Stomach (tissue), 19 donors: ENCODE measurements at places on chromosomes 3 and 15. TPM values are rescaled to one million over a fixed set of nuclear protein-coding genes. Genes with fewer than 3 reads are reported as not detected.

GRCh38 chr3:108342837-108343486, 46.6 kb downstream of the HHLA2 start:
- no peaks in the 10 kb centered on the region for H3K4me1 ChIP-seq
- H3K27me3 ChIP-seq, result no peaks in the 10 kb centered on the region
- no peak overlapping the region for H3K4me3 ChIP-seq
- H3K27ac ChIP-seq, result no peak overlapping the region

- H3K4me3 ChIP-seq, result no peak overlapping the region
- no peaks in the 10 kb centered on the region for H3K27me3 ChIP-seq
- no peak for DNase-seq
- no peaks in the 10 kb centered on the region for H3K4me1 ChIP-seq
- H3K36me3 ChIP-seq, result peaks cover 20% of the 10 kb centered on the region
- H3K27ac ChIP-seq, result no peak overlapping the region
Observed at GRCh38 chr3:187079090-187080022, 59.9 kb downstream of the RPL39L start.

DNA sequence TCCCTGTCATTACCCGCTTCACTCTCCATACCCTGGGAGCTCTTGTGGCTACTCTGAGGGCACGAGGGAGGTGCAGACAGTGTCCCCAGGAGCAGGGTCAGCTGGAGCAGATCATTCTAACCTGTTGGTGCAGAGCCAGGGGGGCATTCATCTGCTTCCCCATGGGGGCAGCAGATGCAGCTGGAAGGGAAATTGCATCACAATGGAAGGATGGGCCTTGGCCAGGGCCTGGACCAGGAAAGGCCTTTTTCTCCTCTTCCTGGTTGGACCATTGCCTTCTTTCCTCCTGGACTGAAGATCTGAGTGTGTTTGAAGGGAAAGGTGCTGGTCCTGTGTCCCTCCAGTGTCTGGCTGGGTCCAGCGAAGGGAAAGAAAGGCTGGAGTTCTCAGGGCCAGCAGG, 55.7 kb downstream of the EPHB1 start:
- no peak overlapping the region for H3K4me3 ChIP-seq
- no peaks in the 10 kb centered on the region for H3K36me3 ChIP-seq
- no peak for DNase-seq
- H3K4me1 ChIP-seq, result no peaks in the 10 kb centered on the region
- peaks cover 5% of the 10 kb centered on the region for H3K27me3 ChIP-seq

- peaks cover 4% of the 10 kb centered on the region for H3K4me1 ChIP-seq
- peak overlapping the region; percentile 94 for H3K27ac ChIP-seq
- peaks cover 7% of the 10 kb centered on the region for H3K36me3 ChIP-seq
Observed at GRCh38 chr3:100333970-100334487, 528 bp upstream of the NIT2 start.

GRCh38 chr3:111284503-111285183, 213.0 kb downstream of the NECTIN3 start:
- no peak overlapping the region for H3K27ac ChIP-seq
- H3K4me1 ChIP-seq, result no peaks in the 10 kb centered on the region
- no peaks in the 10 kb centered on the region for H3K27me3 ChIP-seq
- H3K36me3 ChIP-seq, result no peaks in the 10 kb centered on the region
- no peak overlapping the region for H3K4me3 ChIP-seq

DNA sequence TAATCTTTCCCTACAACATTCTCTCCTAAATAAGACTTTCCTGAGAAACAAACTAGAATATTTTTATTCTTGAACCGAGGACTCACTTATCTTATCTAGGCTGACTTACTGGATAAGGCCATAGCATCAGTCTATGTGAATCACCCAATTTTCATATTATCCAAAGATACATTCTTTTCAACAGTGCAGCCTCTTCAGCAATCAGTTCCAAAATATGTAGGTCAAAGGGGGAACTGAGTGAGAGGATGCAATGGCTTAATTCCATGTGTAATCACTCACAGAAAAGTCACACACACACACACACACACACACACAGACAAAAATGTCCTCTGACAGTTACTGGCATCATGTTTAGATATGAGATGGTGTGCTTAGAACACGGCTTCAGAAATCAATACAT, 31.5 kb upstream of the MECOM start:
- H3K27me3 ChIP-seq, result no peaks in the 10 kb centered on the region
- H3K36me3 ChIP-seq, result no peaks in the 10 kb centered on the region

DNA sequence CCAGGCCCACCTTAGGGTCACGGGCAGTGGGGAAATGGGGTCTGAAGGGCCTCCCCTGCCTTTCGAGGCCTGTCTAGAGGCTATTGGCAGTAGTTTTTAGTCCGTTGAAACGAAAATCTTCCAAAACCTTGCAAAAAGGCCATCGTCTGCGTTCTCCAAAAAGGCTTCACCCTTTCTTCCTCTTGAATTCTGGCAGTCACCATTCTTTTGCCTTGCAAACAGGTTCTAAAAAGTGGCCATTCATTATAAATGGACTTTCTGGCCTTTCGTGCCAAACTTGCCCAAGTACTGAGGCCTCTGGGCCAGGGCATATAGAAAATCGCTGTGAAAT, 367 bp upstream of the TARS3 start:
- no peaks in the 10 kb centered on the region for H3K27me3 ChIP-seq
- peak overlapping the region; percentile 96 for H3K27ac ChIP-seq
- peaks cover 13% of the 10 kb centered on the region for H3K4me1 ChIP-seq
- H3K36me3 ChIP-seq, result peaks cover 2% of the 10 kb centered on the region
- peak overlapping the region; percentile 84 for H3K4me3 ChIP-seq

DNA sequence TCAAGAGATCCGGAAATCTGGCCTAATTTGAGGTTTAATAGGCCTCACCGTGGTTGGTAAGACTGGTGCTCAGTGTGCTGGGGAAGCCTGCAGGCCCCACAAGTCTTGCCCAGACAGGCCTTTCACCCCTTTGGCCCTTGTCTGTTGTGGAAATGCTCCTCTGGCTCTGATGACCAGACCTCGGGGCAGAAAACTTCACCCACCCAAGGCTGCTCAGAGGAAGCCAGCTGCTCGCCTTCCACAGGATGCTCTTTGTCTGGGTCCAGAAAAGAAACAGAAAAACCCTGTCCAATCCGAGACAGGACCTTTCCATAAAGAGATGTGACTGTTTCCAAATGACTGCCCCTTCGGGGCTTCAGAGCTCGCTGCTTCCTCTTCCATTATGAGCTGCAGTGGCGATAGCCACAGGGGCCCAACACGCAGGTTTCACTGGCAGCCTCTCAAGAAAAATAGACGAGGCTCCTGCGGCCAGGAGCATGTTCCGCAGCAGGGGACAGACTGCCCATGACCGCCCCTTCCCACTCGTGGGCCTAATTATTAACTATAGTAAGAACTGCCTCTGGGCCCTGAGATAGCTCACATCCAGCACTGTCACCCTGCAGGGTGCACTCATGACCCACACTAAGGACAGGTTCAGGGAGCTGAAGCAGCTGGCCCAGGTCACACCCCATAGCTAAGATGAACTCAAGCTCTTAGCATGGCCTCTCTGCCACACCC, 6.8 kb upstream of the SNX22 start:
- no peak overlapping the region for H3K4me3 ChIP-seq
- no peaks in the 10 kb centered on the region for H3K27me3 ChIP-seq
- H3K4me1 ChIP-seq, result no peaks in the 10 kb centered on the region
- peaks cover 59% of the 10 kb centered on the region for H3K36me3 ChIP-seq

DNA sequence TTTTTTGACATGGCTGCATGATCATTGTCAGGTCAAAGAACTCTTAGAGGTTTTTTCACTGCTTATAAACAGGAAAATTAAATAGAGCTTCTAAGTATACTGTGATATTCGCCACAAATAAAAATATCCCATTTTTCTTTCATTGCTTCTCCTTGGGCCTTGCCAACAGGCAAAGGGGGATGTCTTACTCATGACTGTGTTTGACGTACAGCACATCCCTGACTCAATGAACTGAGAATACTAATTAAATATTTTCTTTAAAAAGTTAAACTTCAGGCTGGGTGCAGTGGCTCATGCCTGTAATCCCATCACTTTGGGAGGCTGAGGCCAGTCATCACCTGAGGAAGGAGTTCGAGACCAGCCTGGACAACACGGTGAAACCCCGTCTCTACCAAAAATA, 41.4 kb upstream of the CCDC80 start:
- no peak overlapping the region for H3K4me3 ChIP-seq
- no peaks in the 10 kb centered on the region for H3K27me3 ChIP-seq
- no peak for DNase-seq

DNA sequence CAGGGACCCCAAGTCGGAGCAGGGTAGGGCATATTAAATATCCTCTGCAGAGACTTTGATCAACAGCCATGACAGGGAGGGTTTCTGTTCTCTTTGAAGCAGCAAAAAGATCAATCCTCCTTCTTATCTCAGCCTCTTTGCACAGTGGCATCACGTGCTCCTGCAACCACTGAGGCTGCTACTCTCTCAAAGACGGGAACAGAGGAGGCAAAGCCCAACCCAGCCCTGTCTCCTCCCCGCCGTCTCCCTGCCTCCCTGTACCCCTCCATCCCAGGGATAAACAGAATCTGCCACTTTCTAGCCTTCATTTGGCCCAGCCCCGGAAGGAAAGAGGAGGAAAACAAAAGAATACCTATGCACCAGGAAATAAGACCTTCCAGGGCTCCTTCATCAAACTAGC, 7.5 kb upstream of the TBC1D21 start:
- H3K4me1 ChIP-seq, result peaks cover 12% of the 10 kb centered on the region
- no peak overlapping the region for H3K27ac ChIP-seq

DNA sequence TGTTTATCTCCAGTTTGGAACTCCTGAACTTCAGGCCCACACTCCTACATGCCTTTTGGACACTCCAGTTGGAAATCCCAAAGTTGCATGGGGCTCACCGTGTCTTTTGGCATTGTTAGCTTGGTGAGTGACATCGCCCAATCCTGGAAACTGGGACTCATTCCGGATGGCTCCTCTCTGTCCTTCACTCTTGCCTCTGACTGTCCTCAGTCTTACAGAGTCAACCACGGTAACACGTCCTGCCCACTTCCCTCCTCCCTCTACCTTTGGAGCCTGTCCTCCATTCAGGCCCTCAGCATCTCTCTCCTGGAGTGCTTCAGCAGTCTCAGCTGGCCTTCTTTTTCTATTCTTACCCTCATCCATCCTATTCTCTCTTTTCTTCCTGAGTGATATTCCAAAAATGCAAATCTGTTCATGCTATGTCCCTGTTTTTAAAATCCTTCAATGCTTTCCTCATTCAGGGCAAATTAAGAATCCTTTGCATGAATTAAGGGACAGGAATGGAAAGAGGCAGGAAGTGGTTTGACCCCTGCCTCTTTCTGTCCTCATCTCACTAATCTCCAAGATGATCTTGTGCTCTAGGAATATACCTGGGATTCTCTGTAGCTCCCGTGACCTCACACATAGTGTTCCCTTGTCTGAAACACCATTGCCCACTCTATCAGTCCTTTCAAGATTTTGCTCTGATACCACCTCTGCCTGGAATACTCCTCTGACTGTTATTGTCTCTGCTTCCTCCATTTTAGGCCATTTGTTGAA, 42.5 kb downstream of the LPP start:
- no peaks in the 10 kb centered on the region for H3K27me3 ChIP-seq
- H3K4me1 ChIP-seq, result peaks cover 86% of the 10 kb centered on the region
- H3K36me3 ChIP-seq, result peaks cover 14% of the 10 kb centered on the region
- DNase-seq, result no peak
- H3K4me3 ChIP-seq, result no peak overlapping the region
- peak overlapping the region; percentile 58 for H3K27ac ChIP-seq

DNA sequence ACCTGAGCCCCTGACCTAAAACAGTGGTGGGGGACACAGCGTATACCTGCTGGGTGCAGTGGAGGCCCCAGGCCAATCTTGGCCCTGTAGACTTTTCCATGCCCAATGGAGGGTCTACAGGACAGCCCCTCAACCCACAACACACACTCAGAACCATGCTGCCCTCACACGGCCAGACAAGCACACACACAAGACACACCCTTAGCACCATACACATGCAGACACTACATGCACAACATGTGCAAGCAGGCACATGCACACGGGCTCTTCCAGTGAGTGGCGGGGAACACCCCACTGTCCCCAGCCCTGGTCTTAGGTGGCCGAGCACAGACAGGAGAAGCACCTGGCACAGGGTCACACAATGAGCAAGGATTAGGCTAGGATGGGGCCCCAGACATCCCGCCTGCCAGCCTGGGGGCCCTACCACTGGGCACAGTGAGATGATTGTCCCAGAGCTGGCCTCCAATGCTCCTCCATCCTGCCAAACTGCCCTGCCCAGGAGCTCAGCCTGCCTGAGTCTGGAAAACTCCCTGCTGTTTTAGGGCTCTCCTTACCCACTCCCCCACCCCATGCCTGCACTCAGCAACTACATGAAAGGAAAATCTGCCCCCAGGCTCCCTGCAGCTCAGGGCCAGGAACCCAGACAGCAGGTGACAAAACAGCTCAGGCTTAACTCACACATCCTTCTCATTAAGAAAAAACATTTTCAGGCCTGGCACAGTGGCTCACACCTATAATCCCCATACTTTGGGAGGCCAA, 15.8 kb downstream of the IQSEC1 start:
- H3K4me1 ChIP-seq, result no peaks in the 10 kb centered on the region
- no peak for DNase-seq
- no peak overlapping the region for H3K4me3 ChIP-seq
- no peaks in the 10 kb centered on the region for H3K36me3 ChIP-seq

Gene IREB2
- 8.5 TPM for polyA plus RNA-seq

Gene SKOR1
- polyA plus RNA-seq, result not detected

Gene SCAMP2
- 16.8 TPM for polyA plus RNA-seq

Gene ARGFX
- not detected for polyA plus RNA-seq

Gene FBN1
- polyA plus RNA-seq, result 4.7 TPM

Gene MESP1
- 1.2 TPM for polyA plus RNA-seq
